Right lobe of liver (tissue), 6 donors: ENCODE measurements at places on chromosomes 4 and X.

- DNase-seq: no peak
Measured at GRCh38 chr4:33072298-33073089, 2352.3 kb downstream of the PCDH7 start.

DNA sequence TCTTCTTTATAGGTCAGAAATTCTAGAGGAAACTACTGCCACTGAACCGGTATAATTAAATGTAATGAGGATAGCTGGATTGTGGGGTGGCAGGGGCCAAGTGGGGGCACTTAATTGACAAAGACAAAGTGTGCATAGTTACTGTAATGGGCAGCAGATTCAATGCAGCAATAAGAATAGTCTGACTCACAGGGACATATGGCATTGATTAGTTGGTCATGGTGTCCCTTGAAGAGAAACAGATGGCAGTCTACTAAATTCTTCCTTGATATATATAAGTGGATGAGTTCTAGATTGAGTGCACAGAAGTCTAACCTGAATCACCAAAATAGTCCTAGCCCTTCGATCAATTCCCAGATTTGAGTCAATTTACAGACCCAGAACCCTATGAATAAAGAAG lies 31.6 kb downstream of the ETDC start:
- no peak for DNase-seq

GRCh38 chr4:71262161-71262560 lies 76.7 kb upstream of the SLC4A4 start:
- no peak for DNase-seq

DNA sequence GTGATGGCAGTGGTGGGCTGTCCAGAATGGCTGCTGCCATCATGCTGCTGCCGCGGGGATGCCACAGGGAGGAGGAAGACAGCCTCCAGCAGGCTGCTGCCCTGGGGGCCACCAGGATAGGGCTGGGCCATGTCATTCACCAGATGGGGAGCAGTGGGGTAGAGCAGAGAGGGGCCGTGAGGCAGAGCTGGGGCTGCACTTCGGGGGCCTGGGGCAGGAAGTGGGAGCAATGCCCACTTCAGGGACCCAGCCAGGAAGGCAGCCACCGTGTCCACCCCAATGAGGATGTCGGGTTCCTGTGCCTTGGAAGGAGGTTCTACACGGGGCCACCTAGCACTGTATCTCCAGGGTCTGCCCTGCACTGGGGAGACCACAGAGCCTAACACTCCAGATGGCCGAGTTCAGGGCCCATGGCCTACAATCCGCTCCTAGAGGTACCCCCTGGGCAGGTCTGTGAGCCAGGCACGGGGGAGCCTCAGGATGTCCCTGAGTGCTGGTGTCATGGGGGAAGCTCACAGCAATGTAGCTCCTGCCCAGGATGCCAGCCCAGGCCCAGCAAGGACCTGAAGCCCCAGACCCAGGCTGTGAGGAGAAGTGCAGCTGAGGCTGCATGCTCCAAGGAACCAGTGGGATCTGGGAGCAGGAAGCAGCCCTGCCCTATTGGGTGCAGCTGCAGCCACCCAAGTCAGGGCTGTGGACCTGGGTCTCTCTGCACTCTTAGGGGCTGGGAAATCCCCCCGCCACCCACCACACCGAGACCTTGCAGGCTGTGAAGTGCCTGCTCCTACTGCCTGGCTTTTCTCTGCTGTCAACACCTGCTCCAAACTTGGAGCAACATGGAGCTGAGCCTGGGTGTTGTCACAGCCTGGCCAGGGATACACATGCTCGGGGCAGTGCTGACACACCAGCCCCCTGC lies 140.3 kb downstream of the PDHA2 start:
- no peak for DNase-seq

GRCh38 chrX:40083120-40083978 lies 14.4 kb downstream of the BCOR start:
- DNase-seq: peak; percentile 77

GRCh38 chrX:110321081-110321480 lies 3.2 kb upstream of the AMMECR1 start:
- DNase-seq: no peak
